ENCODE measurements at places on chromosomes 12 and 14.

DNA sequence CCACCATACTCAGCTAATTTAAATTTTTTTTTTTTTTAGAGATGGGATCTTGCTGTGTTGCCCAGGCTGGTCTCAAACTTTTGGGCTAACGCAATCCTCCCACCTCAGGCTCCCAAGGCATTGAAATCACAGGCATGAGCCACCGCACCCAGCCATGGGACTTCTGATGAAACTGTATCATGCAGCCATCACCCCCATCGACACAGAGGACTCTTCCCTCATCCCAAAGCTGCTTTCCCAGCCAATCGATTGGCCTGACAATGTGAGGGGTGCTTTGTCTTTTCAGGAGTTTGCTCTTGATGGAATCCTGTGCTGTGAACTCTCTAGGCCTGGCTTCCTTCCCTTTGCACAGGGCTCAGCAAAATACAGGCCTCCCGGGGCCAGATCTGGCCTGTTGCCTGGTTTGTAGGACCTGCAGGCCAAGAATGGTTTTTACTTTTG lies 59.6 kb upstream of the NCOR2 start:
- peak; percentile 69 for DNase-seq

DNA sequence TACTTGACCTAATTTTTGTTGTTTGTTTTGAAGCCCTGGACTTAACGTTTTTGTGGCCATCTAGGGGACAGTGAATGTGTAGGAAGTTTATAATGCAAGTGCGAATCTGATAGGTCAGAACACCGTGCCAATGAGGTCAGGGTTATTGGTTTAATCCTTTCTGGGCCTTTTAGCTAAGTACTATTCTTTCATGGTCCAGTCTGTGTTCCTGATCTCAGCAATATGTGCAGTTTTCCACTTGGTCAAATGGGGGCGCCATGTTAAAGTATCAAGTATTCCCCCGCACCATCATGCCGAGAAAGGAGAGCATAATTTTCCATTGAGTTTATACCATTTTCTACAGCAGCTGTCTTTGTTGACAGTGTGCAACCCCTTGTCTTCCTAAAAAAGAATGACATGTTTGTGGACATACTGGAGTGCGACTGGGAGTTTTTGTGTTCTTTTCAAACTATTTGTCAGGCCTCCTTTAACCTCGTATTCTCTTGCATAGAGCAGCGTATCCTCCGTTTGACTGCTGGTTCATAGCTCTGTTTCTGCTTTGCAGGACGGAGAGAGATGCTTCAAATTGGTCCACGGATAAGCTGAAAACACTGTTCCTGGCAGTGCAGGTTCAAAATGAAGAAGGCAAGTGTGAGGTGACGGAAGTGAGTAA lies 1.3 kb downstream of the AHSA1 start:
- peak; percentile 92 for DNase-seq

GRCh38 chr12:18923721-18924120 lies 185.8 kb downstream of the CAPZA3 start:
- DNase-seq, result no peak

DNA sequence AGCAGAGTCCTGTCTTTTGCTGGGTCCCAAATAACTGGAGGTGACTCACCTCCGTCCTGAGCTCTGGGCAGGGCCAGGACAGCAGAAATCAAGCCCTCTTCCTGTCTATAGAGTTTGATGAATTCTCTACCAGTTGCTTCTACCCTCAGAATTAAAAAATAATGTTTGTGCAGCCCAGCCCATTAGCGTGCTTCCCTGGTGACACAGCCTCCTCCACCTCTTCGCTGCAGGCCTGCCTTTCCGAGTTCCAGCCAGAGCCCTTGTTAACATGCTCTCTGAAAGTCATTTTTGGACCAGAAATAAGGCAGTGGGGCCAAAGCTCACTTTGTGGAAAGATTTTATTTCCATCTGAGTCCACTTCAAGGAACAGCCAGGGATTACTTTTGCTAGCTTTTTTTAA lies 94.0 kb downstream of the TBX5 start:
- DNase-seq, result peak; percentile 5

- peak; percentile 72 for DNase-seq
These were observed 8.1 kb upstream of the TMED10 start for GRCh38 chr14:75184492-75184891.

GRCh38 chr12:9648701-9649531 lies 20.6 kb upstream of the CLEC2D start:
- peak; percentile 45 for DNase-seq

DNA sequence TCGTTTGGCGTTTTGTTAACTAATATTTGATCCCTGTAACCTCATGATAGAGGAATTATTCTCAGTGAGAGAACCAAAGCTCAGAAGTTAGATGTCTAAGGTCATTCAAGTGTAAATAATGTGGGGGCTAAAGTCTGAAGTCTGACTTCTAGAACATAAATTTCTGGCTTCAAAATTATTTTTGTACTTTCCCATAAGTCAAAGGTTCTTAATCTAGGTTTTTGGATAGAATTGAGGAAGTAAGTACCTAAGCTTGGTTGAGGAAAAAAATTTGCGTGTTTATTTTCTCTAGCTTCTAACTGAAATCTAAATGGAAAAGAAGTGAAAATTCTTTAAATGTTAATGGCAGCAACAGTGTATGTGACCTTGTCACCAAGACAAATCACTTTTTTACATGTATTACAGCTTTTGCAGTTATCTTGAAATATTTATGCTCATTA lies 2.3 kb downstream of the LARP4 start:
- no peak for DNase-seq
